Urothelium cell line (cell line): ENCODE measurements at places on chromosomes 1 and 21.

DNA sequence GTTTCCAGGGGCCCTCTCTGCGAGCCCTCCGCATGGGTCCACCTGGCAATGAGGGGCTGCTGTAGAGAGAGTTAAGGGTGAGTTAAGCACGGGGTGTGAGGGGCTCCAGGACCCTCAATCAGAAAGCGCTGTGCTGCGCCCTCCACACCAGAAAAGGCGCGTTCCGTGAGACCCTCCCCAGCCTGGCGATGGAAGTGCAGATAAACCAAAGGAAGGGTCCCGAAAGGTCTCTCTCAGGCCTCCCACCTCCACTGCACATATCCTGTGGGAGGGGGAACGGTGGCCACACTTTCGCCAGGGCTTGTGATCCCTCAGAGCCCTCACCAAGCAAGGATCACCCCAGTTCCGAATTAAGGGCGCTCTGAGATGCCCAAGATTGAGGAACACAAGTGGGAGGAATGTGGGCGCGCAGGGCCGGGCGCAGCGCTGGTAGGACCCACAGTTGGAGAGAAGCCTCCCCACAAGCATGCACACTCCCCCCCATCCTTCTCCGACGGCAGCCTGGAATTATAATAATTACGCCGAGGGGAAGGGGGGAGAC lies 1.1 kb downstream of the WNT3A start:
- peak; percentile 3 for DNase-seq

- DNase-seq = no peak
Measured at GRCh38 chr1:191290441-191290840, 812.8 kb upstream of the BRINP3 start.

DNA sequence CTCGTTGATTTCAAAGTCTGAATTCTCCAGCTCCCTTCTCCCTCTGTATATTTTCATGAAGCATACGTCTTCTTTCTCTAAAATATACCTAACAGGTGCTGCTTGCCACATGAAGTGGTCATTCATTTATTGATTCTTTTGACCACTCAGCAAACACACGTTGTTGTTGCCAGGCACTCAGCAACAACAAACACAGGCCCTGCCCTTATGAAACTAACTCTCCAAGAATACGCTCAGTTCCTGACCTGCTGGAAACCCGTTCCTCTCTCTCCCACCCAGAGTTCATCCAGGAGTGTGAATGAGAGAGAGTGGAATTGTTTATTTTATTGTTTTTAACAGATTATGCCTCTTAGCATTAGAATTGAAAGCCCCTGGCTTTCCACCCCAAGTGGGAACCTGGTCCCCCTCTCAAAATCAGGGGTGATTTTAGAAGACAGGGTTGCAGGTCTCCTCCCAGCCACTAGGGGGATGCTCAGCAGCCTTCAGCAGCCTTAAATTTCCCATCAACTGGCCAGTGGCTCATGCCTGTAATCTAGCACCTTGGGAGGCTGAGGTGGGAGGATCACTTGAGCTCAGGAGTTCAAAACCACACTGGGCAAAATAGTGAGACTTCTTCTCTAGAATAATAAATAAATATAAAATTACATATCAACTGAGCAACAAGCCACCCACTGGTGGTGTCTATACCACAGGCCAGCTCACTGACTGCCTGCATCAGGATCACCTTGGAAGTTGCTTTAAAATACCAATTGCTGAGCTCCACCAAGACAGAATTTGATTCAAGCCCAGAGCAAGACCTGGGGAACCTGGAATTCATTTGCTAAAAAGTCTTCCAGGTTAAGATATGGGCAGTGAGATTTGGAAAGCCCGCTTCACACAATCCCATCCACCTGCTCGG lies 181.0 kb upstream of the KLHDC7A start:
- no peak for DNase-seq

DNA sequence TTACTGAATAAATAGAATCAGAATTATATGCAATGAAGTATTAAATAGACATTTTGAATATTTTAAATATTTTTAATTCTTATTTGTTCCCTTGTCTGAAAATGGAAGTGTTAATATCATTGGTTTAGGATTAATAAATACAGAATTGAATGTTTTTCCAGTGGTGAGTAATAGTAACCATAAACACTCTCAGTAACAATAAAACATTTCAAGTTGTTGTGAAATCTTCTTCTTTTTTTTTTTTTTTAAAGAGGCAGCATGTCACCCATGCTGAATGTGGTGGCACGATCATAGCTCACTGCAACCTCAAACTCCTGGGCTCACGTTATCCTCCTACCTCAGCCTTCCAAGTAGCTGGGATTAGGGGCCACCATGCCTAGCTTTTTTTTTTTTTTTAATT lies 86.2 kb upstream of the ZBTB18 start:
- no peak for DNase-seq

DNA sequence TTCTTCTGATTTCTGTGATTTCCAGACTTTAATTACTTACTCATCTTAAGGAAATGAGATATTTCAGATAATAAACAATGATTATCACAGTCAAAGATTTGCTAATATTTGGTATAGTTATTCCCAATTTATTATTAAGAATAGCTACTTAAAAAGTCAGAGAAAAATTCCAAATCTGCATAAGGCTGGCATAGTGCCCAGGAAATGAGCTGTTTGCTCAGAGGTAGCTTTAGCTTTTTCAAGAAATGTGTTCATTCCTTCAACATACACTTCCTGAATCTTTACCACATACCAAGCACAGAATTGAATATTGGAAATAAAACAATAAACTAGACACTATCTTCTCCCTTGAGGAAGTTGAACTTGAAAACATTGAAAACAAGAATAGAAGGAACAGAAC lies 44.3 kb upstream of the KCNK1 start:
- no peak for DNase-seq

GRCh38 chr1:187871177-187871845 lies 1042.6 kb downstream of the PLA2G4A start:
- DNase-seq = no peak

- DNase-seq = peak; percentile 94
Measured at GRCh38 chr1:43836267-43836951, 97.2 kb upstream of the ARTN start.

DNA sequence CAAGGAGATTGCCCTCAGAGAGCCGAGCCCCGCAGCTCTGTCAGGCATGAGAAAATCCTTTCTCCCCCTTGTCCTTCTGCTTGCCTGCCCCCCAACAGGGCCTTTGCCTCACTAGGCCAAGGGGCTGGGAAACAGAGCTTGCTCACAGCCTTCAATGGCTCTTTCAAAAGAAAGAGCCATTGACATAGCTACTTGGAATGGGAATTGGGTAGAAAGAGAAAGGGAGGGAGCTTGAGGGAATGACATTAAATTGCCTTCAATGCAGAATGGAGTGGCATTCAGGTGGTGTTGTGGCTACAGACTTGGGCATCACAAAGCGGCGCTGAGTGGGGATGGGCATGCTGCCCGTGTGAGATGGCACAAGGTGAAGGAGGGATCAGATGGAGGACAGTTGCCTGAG lies 13.2 kb downstream of the SYT11 start:
- DNase-seq = no peak

DNA sequence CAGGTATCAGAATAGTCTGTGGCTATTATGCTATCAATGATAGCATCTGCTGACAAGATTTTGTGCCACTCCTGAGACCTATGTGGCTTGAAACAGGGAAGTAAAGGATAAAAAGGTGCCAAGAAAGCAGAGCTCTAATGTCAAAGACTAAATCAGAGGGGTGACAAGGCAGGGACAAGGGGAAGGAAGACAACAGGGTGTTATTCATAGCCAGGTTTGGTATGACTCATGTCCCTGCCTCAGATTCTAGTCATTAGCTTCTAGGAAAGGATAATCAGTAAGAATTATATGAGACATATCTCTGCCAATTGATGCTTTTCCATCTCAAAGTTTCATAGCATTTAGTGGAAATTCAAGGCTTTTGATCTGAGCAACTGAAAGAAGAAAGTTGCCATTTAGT lies 31.8 kb upstream of the PLD5 start:
- peak; percentile 45 for DNase-seq

DNA sequence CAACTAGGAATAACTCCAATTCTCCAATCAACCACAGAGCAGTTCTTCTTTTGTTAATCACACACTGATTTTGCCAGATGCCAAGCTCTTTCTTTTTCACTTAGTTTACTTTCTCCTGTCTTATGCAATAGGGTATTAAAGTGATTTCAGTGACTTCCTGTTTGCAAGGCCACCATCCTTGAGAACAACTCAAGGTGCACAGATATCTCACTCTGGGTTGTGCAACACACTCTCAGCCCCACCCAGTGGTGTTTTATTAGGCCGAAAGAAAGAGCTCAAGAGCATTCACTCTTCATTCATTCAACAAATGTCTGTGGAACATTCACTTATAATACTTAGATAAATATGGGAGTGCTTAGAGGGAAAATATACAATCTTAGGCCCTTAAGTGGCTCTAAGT lies 352.5 kb downstream of the ZNF326 start:
- no peak for DNase-seq

GRCh38 chr21:31222142-31222541 lies 121.9 kb downstream of the TIAM1 start:
- DNase-seq = no peak

DNA sequence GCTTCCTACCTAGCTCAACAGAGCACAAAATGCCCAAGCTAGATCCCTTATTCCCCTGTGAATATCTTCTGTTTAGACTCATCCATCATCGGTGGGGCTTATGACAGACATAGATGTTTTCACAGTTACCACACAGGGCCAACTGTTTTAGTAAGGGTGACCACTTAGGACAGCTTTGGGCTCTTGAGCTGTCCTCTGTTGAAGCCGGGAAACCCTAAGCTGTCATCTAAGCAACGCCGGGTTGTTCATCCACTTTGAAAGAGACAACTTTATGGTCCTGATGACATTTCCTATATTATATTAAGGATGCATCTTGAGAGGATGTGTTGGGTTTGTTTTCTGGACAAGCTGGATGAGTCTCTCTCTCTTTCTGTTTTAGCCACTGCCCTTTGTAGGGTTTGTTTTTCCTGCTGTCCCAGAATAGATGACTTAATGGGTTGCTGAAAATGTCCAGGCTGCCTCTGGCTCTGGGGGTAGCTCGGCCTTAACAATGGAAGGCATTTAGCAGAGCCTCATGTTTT lies 110.5 kb upstream of the UBE2U start:
- DNase-seq = no peak

DNA sequence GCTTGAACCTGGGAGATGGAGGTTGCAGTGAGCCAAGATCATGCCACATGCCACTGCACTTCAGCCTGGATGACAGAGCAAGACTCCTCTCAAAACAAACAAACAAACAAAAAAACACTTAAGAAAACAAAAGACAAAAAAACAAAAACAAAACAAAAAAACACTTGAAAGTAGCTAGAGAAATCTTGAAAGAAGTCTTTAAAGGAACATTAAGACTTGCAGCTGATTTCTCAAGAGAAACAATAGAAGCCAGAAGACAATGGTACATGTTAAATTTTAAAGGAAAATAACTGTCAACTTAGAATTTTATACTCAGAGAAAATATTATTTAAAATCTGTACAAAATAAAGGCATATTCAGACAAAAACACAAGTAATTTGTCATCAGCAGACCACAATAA lies 71.3 kb downstream of the HLX start:
- no peak for DNase-seq

DNA sequence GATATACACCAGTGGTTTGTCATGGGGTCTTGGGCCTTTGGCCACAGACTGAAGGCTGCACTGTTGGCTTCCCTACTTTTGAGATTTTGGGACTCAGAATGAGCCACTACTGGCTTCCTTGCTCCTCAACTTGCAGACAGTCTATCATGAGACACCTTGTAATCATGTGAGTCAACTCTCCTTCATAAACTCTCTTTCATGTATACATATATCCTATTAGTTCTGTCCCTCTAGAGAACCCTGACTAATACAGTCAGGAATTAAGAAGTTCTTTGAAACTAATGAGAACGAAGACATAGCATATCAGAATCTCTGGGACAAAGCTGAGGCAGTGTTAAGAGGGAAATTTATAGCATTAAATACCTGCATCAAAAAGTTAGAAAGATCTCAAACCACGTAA lies 110.8 kb downstream of the SLC5A9 start:
- DNase-seq = no peak

- no peak for DNase-seq
Measured at GRCh38 chr1:104466068-104466467, 716.4 kb downstream of the AMY1C start.

DNA sequence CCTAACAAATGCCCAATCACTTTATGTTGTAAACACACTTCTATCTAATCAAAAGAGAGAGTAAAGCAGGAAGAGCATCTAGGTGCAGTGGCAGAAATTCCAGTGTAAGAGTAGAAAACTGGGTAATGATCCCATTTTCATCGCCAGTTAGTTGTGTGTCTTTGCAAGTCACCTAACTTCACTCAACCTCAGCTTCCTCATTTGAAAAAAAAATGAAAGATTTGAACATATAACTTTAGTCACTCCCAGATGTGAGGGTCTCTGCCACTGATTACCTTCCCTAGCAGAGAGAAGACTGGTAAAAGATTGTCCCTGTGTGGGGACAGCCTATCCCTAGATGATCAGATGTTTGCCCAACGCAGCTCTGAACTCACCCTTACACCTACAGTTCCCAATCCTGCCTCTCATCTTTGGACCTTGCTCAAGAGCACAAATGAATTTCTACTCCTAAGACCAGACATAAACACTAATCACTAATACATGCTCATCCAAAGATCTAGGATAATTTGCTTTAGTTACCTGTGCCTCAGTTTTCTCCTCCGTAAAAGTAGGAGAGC lies 25.2 kb upstream of the DUSP23 start:
- no peak for DNase-seq

- peak; percentile 78 for DNase-seq
Measured at GRCh38 chr1:91730801-91731732, 154.9 kb downstream of the TGFBR3 start.

DNA sequence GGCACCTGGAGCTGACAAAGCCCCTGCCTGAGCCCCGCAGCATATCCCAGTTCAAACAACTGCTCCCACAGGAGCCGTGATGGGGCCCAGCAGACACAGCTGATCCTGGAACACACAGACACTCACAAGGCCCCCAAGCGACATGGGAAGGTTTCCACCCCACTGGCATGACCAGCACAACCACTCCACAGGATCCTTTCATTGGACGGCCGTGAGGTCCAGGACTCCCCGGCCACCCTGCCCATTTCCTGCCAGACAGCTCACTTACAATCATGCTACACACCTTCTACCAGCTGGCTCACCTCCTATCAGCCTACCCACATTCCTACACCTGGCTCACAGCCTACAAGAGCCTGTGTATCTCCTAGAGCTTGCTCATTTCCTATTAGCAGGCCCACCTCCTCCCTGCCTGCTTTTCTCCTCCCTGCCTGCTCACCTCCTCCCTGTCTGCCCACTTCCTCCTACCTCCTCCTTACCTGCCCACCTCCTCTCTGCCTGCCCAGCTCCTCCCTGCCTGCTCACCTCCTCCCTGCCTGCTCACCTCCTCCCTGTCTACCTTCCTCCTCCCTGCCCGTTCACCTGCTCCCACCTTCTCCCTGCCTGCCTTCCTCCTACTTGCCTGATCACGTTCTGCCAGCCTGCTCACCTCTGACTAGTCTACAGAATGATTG lies 73.9 kb downstream of the MATN1 start:
- DNase-seq = peak; percentile 21

- DNase-seq = no peak
Measured at GRCh38 chr1:222038971-222039370, 297.1 kb upstream of the DUSP10 start.

DNA sequence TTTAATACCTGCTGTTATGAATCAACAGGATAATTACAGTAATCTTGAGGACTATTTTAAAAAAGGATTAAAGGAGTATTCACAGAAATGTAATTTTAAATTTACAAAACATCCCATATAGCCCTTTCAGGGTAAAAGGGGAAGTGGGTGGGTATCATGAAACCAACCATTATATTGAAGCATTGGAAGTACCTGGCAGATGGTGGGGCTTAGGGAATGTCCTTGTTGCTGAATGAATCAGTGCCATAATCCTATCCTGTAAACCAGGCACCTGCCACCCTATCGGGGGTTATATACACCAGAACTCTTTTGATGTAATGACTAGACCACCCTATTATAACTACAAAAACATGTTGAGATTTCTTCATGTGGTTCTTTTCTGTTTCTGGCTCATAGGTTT lies 30.4 kb downstream of the CDC14A start:
- no peak for DNase-seq
